ENCODE measurements at places on chromosomes 3 and 15. TPM values are rescaled to one million over a fixed set of nuclear protein-coding genes. Genes with fewer than 3 reads are reported as not detected.

Gene SPATA12
- total RNA-seq = 0.10 TPM

Gene IGF2BP2
- 87.4 TPM for total RNA-seq

Gene ACAN
- 4.5 TPM for total RNA-seq

Gene C3orf22
- total RNA-seq = not detected

Gene TBCCD1
- 22.6 TPM for total RNA-seq

Gene PDCD7
- 16.5 TPM for total RNA-seq

Gene HRG
- total RNA-seq = not detected

Gene TPRG1
- 0.35 TPM for total RNA-seq

Gene ADAMTSL3
- 0.87 TPM for total RNA-seq

Gene SYNM
- total RNA-seq = 3.5 TPM

Gene FAM240A
- not detected for total RNA-seq

Gene CCDC13
- total RNA-seq = 0.45 TPM

Gene TMEM207
- total RNA-seq = not detected

Gene SLC28A1
- not detected for total RNA-seq

Gene HGD
- total RNA-seq = not detected

Gene LRRC2
- 7.1 TPM for total RNA-seq

Gene LARP6
- total RNA-seq = 22.4 TPM

Gene ECE2
- total RNA-seq = 0.24 TPM

Gene ARGFX
- not detected for total RNA-seq

Gene MESP2
- 0.16 TPM for total RNA-seq
